ENCODE measurements at places on chromosomes 3 and 15.

DNA sequence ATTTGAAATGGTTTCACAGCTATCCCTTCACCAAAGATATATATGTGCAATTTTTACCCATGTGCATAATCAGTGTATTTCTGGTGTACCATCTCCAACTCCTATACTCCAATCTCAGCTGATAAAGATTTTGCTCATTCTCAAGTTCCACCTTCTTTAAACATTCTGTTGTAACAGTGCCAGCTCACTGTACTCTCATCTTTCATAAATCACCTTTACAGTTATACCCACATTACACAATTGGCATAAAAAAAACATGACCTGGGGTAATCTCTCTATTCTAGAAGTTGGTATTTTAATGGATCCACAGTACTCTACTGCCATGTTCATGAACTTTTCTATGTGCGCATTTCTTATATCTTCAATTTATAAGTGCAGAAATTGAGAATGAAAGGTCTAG lies 339.9 kb upstream of the DPH6 start:
- no peak for DNase-seq

DNA sequence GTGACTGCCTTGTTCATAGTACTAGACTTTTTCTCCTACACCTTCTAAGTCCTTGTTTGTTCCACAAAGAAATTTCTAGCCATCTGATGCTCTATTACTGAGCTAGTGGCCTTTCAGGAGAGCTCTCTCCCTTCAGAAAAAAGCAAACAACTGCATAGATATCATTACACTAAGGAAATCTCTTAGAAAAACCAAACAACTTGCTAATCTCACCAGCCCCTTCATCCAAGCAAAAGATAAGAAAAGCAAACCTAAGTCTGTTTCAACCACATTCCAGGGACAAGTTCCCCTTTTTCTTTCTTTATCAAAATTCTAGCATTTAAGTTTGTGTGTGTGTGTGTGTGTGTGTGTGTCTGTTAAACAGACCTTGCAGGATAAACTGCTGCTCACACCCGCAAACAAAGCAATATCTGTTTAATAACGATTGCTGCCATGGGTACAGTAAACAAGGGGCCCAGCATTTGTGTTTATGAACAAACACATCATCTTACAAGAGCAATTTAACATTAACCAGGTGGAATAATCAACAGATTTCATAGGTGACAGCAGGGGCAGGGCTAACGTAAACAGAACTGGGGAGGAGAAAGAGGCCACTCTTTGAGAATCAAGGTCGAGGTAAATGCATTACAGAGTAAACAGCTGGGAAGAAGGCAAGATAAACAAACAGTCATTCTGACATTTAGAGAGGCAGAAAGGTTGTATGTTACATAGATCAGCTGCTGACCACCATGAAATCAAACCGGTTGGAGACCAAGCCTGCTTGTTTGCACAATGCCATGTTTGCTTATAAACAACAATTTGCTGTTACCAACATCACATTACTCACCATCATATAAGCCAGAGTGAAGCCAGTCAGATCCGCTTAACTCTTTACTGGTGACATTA lies 375.1 kb downstream of the FOXP1 start:
- DNase-seq: peak; percentile 46

DNA sequence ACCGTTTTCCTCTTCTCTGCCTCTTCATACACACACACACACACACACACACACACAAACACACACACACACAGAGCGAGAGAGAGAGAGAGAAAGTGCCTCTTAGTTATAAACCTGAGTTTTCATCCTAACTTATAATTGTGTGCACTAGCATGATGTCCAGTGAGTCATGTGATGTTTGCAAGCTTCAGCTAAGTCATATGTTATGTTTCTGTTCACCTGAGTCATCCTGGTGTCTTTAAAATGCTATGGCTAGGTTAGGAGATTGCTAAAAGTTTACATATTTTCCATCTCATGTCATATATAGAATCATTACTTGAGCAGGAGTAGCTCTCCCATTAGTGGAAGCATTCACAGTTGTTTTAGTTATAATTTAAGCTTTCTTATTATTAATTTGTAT lies 155.8 kb downstream of the EPHA6 start:
- DNase-seq: no peak

DNA sequence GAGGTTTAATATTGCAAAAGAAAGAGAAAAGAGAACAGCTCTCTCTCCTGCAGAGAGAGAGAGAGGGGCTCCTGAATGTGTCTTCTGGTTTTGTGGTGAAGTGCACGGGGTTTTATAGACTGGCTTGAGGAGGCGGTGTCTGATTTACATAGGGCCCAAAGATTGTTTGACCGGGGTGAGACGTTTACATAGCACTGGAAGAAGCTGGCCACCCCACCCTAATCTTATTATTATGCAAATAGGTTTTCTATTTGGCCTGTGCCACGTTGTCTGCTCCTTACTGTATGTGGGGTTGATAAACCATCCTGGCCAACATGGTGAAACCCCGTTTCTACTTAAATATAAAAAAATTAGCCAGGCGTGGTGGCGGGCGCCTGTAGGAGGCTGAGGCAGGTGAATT lies 268.6 kb downstream of the SV2B start:
- DNase-seq: no peak

DNA sequence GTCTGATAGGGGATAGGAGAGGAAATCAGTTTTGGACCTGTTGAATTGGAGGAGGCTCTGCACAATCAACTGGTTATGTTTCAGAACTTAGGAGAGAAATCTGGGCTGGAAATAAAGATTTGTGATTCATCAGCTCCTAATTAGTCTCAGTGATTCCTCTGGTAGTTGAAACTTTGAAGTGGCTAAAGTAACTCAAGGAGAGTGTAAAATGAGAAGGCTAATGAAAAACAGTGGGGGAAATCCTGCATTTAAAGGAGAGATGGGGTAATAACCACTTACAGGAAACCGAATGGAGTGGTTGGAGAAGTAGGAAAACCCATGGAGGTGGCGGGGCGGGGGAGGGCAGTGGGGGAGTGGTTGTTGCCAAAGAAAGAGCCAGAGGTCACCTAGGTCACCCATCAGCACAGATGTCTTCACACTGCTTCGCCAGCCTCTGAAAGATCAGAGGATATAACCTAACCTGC lies 32.6 kb downstream of the MAP2K5 start:
- peak; percentile 28 for DNase-seq
